ENCODE measurements at places on chromosomes 7 and 10.
A peak's percentile ranks its signal among the peaks of the same experiment; 100 is the strongest.

- DNase-seq: no peak
Observed at GRCh38 chr10:1043532-1043995, 5.4 kb downstream of the IDI1 start.

DNA sequence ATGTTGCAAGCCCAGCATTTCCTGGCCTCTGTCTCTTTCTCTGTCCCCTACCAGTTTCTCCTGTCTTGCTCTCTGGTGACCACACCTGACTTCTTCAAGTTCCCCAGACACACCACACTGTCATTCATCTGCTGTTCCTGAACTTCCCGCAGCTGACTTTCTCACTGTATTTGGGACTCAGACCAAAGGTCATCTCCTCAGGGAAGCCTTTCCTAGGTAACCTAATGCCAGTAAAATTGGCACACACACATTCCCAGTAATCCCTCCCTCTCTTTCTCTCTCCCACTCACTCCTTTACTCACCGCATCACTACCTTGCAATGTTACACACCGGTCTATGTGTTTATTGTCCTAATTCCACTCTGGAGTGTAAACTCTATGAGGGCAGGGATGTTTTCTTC, 81.7 kb downstream of the ELMO1 start:
- no peak for DNase-seq

DNA sequence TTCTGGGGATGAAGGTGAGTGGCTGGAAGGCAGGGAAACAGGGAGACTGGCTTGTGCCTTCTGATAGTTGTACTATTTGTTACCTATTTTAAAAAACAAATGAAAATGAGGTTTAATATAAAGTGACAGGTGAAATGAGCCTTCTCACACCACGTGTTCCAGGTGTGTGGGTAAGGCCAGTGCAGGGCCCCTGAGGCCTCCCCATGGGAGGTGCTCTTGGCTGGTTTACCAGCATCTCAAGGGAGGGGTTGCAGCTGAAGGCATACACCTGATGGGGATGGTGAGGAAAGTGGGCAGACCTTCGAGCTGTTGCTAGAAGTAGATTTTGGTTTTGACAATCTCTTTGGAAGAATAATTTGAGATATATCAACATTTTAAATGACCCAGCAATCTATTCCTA, 103.6 kb downstream of the ARHGAP22 start:
- no peak for DNase-seq

- DNase-seq: no peak
Observed at GRCh38 chr7:81655271-81655670, 114.6 kb downstream of the HGF start.

DNA sequence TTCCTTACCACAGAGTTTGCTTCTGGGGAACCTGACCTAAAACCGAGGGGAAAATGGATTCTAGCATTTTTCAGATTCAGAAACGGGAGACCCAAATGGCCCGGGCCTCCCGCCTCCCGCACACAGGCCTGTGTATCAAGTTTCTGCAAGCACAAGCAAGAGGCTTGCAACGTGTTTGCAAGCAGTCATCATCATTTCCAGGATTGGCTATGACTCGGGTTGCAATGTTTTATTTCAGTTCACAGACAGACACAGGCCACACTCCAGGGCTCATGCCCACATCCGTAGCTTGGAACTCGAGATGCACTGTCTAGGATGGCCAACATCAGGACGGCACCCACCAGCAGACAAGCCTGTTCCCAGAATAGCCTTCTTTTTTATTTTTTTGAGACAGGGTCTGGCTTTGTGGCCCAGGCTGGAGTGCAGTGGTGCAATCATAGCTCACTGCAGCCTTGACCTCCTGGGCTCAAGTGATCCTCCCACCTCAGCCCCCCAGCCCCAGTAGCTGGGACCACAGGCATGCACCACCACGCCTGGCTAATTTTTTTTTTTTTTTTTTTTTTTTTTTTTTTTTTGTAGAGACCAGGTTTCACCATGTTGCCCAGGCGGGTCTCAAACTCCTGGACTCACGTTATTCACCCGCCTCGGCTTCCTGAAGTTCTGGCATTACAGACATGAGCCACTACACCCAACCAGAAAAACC, 68.1 kb upstream of the FOXK1 start:
- no peak for DNase-seq

- DNase-seq: no peak
Observed at GRCh38 chr7:92634924-92635519, 44.8 kb upstream of the FAM133B start.

GRCh38 chr7:25239888-25240287, 11.6 kb upstream of the NPVF start:
- DNase-seq: no peak

- DNase-seq: no peak
Observed at GRCh38 chr10:125886914-125887512, 5.9 kb upstream of the DHX32 start.

- no peak for DNase-seq
Observed at GRCh38 chr10:130929422-130930325, 381.8 kb downstream of the TCERG1L start.

DNA sequence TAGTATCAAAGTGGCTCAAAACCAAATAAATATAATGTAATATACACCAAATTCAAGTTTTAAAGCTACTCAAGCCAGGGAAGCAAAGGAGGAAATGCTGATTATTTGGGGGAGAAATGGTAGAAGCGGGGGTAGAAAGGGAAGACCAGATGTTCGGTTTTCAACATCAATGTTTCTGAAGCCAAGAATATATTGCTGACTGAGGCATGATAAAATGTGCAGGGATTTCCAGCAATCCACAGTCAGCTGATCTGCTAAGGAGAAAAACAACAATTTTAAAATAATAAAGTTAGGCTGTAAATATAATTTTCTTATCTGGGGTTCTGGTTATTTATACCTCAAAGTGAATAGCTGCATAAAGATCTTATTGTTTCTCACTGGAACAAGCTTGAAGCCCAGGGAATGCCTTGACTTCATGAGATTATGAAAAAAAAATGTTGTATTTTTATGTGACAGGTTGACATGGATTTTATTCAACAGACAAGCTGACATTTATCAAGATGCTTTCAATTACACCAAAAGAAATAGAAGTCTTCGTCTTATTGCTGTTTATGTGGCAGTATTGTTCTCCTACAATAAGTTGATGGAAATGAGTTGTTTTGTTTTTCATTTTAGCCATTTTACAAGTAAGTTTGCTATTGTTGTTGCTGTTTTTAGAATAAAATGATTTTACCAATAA, 28.6 kb upstream of the BMPER start:
- DNase-seq: no peak

DNA sequence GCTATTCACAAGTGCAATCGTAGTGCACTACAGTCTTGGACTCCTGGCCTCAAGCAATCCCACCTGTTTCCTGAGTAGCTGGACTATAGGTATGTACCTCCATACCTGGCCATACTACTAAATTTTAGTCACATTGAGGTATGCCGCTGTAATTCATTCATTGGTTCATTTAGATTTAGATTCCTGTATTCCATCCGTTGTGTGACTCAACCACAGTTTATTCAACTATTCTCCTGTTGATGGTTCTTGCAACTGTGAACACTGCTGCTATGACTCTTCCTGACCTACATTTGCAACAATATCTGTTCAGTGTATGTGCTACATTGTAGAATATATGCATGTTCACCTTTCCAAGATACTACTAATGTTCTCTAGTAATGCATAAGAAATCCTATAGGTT, 8.0 kb upstream of the ZCCHC24 start:
- DNase-seq: no peak

DNA sequence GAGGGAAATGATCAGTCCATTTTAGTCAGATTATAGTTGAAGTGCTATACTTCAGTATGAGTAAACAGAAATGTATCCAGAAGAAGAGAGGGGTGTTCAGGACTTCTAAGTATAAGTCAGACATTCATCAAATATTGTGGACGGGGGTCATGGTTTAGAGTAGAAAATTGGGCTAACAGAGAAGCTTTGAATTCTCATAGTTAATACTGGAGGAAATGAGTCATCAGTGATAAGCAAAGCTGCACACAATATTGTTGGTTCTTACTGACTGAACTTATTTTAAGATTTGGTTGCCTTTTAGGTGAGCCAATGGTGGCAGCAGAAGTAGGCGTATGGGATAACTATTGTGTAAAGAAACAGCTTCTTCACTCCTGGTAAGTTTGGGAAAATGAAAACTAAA, 1.7 kb upstream of the SUMF2 start:
- no peak for DNase-seq

GRCh38 chr7:51764976-51765375, 448.4 kb upstream of the COBL start:
- DNase-seq: no peak

- DNase-seq: no peak
Observed at GRCh38 chr10:16952610-16953009, 135.4 kb upstream of the RSU1 start.

- DNase-seq: no peak
Observed at GRCh38 chr10:114534571-114534981, 123.5 kb downstream of the ABLIM1 start.

GRCh38 chr7:45060295-45060694, 28.5 kb downstream of the NACAD start:
- DNase-seq: no peak

- DNase-seq: peak; percentile 25
Observed at GRCh38 chr7:68730964-68731363, 867.3 kb upstream of the AUTS2 start.

GRCh38 chr10:52319926-52320325, 5.8 kb downstream of the DKK1 start:
- no peak for DNase-seq

- no peak for DNase-seq
Observed at GRCh38 chr7:68461430-68461829, 1136.8 kb upstream of the AUTS2 start.

- DNase-seq: no peak
Observed at GRCh38 chr7:42161110-42161509, 75.9 kb downstream of the GLI3 start.

DNA sequence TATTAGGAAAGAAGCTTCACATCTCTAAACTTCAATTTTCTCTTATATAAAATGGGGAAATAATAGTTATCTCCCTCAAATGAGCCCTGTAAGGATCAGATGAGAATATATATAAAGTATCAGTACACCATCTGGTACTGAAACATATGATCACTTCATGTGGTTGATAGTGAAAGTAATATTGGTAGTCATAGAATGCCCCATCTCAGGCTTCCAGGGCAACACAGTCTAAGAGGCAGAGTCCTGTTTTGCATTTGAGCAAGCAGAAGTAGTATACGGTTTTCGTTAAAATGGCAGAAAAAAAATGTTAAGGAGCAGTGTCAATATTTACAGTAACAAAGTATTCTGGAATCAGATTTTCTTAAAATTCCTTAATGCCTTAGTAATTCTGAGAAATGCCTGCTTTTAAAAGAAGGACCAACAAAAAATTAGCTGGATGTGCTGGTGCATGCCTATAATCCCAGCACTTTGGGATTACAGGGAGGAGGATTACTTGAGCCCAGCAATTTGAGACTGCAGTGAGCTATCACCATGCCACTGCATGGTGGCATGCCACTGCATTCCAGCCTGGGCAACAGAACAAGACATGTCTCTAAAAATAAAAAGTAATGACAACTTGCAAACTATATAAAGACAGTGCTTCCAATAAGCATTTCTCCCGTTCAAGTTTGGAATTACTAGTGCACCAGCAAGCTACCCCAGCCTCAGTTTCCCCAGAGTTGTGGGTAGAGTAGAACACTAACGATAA, 19.8 kb downstream of the KBTBD2 start:
- DNase-seq: no peak

GRCh38 chr10:124250506-124250905, 157.1 kb upstream of the CHST15 start:
- DNase-seq: no peak

GRCh38 chr7:2022021-2022409, 210.7 kb downstream of the MAD1L1 start:
- no peak for DNase-seq

DNA sequence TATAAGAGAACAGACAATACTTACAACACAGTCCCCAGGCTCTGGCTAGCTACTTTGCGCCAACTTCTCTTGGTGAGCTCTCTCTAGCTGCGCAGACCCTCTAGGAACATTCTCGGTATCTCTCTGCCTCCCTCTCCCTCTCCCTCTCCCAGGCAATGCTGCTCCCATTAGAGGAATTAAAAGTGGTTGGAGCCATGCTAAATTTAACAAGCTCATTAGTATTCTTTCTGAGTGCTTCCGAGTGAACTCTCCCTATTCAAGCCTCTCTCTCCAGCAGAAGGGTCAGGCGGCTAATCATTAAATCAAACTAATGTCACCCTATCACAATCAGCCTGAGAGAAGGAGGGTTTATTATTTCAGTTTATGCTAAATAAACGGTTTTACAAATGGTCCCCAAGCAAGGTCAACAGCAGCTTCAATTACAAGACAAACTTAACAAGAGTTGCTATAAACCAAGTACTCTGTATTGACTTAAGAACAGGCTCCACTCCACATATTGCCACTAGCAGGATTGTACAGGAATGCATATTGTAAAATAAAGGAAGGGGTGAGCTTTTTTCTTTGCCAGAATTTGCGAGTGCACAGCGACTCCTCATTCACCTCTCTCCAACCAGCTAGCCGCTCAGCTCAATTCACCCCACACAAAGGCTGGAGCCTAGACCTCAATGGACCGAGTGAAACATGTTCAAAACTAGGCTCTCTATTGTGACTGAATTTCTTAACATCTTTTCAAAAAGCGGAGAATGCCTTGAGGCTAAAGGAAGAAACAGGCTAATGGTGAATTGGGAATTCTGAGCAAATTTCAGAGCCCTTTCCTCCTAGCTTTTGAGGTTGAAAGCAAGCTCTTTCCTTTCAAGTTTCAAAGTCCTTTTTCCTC, 84.4 kb downstream of the GLI3 start:
- DNase-seq: peak; percentile 37

- DNase-seq: no peak
Observed at GRCh38 chr10:84076047-84076388, 63.3 kb upstream of the GHITM start.

- DNase-seq: no peak
Observed at GRCh38 chr10:31011017-31011664, 20.5 kb downstream of the ZNF438 start.

GRCh38 chr7:37833107-37833817, 15.1 kb upstream of the NME8 start:
- peak; percentile 57 for DNase-seq

DNA sequence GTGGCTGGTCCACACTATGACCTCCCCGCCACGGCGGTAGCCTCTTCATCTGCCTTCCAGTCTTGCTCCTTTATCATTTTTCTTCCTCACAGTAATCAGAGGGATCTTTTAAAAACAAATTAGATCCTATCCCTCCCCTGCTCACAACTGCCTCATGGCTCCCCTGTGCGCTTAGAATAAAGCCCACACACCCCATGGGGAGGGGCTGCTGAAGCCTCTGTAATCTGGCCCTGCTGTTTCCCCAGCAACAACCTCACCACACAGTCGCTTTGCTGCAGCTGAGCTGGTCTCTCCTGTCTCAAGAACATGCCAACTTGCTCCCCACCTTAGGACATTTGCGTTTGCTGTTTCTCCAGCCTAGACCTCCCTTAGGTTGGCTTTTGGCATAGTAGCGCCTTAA, 41.0 kb downstream of the SP8 start:
- DNase-seq: no peak

DNA sequence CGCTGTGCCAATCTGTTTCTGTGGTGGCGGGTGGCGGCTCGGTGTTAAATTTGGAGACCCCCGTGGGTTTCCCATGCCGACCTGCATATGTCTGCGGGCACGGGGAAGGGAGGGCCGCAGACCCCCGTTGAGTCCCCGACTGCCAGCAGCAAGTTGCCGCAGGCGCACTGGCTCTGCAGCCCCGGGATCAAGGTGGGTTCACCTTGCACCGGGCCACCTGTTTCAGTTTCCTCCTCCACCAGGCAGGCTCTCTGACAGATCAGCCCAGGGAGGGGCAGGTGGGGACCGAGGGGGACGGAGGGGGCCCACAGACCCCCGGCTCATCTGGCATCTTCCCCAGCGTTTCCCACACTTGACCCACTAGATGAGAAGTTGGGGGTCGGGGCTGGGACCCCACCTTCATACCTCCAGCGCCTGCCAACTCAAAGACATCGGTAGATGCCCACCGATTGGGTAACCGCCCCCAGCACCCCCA, 95.9 kb downstream of the CUX1 start:
- DNase-seq: no peak
